ENCODE measurements at places on chromosomes 3 and 15.

DNA sequence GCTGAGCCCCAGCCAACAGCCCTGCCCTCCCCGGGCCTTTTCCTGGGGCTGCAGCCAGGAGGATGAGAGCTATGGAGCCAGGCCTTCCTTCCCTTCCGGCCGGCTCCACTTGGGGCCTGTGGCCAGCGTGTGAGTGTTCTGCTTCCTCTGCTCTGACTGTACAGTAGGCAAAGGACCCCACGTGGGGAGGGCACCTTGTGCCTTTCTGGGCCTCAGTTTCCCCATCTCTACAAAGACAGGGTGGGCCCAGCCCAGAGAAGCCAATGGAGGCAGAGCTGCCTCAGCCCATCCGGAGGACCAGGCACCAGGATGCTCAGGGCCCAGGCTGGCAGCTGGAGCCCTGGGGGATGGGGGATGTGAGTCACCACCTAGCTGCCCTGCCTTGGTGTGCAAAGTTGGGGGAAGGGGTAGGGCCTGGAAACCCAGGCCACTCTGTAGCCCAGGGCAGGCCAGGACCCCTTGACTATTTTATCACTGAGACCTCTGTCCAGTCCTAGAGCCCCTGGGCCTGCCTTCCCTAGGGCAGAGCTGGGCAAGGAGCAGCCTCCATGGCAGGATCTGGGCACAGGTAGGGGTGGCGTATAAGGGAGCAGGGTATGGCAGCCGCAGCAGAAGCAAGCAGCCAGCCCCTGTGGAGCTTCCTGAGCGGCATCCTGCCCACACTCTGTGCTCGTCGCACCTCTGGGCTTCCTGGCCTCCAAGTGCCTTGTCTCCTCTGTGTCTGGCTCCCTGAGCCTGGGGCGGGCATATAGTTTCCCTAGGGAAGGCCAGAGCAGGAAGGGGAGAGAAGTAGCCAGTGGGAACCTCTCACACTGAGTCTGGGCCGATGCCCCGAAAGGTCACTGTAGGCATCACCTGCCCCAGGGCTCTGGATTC is 1.8 kb downstream of the PSTPIP1 start:
- no peak for DNase-seq

DNA sequence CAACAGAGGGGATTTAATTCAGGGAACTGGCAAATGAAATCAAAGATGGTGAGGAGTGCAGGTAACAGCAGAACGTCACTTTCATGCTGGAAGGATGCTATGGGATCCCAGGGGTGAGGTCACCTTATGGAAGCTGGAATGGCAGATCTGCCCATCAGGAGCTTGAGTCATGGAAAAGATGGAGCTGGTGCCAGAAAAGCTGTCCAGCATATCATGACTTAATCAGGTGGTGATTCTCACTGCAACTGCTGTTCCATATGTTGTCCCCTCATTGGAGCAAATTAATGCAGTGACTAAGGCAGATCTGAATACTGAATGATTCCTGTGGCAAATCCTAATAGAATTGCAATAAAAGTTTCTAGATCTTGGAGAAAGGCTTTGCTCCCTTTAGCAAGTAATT is 38.4 kb downstream of the HHLA2 start:
- DNase-seq, result no peak

DNA sequence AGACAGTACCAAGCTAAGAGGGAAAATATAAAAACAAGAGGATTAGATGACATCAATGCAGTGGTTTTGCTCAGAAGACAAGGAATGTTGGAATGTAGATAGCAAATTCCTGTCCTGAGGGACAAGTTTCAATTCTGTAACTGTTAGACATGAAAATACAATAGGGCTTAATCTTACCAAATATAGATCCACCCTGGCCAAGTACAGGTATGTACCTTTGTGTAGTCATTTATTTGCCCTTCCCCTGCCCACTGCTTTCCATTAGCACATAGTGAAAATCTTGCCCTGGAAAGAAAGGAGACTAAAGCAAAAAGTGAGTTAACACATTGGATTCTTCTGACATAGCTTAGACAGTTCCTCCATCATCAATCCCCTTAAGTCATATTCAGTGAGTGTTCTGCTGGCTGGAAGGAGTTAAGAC is 389.0 kb upstream of the THBS1 start:
- DNase-seq, result no peak

- no peak for DNase-seq
Observed at GRCh38 chr15:46556559-46557379, 921.9 kb downstream of the SQOR start.

DNA sequence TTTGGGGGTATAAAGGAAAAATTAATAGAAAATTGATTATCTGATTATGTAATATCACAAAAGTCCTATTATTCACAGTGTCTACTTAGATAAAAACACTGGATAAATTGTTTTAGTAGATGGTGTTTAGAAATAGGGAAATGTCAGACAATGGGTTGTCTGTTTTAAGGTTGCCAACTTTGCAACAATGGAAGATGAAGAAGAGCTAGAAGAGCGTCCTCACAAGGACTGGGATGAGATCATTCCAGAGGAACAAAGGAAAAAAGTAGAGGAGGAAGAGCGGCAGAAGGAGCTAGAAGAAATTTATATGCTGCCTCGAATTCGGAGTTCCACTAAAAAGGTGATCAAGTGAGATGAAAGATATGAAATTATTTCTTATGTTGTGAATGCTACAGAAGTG is 84.0 kb downstream of the CHD2 start:
- DNase-seq, result no peak
